ENCODE measurements at places on chromosomes 16 and 17.

GRCh38 chr17:77457572-77458201, 316.9 kb downstream of the SEC14L1 start:
- DNase-seq = peak; percentile 49

DNA sequence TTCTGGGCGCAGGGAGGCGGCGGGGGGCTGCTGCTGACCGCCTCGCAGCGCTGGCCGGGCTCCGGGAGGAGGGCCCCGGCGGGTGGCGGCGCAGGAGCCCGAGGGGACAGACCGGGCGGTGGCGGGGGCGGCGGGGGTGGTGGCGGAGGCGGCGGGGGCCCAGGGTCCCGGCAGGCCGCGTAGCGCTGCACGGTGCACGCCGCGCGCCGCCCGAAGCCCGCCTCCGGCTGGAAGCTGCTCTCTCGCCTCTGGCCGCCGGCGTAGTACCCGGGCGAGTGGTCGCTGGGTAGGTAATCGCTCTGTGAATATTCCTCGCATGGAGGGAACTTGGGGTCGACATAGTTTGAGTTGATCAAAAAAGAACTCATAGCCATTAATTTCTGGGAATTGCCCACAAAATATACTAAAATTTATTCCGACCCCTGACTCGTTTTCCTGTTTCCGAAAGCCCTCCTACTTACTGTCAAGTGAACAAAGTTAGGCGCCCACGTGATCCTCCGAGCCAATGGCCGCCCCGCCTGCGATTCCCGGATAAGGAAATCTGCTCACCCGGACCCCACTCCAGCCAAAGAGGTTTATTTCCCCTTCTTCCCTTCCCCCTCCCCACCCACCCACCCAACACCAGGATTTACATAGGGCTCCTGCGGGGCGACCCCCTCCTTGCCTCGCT, at the start of gene HOXB4:
HOXB4 (minus strand) TSS at position 405 of the 670 bp plus-strand sequence; CDS start at position 374, 31 bp downstream.
- peak; percentile 64 for DNase-seq

- no peak for DNase-seq
These were observed 23.7 kb downstream of the COX11 start for GRCh38 chr17:54944796-54945195.

DNA sequence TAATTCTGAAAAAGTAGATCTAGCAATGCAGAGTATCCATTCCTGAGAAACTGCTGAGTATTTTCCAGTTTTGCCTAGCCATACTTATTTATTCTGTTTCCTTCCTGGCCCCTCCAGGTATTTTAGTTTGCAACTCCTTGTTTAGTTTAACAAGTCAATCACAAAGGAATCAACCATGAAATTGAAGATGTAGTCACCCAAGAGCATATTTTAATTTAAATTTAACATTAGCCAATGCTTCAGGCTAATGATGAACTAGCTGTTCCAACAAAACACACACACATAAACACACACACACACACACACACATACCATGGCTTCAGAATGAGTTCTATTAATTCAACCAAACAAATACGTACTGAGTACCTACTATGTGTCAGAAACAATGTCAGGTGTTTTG, 332.8 kb upstream of the ERCC4 start:
- DNase-seq = no peak

- no peak for DNase-seq
These were observed 7.5 kb downstream of the ZSCAN10 start for GRCh38 chr16:3091551-3091950.

GRCh38 chr16:19281246-19281645, 4.3 kb upstream of the CLEC19A start:
- DNase-seq = no peak

DNA sequence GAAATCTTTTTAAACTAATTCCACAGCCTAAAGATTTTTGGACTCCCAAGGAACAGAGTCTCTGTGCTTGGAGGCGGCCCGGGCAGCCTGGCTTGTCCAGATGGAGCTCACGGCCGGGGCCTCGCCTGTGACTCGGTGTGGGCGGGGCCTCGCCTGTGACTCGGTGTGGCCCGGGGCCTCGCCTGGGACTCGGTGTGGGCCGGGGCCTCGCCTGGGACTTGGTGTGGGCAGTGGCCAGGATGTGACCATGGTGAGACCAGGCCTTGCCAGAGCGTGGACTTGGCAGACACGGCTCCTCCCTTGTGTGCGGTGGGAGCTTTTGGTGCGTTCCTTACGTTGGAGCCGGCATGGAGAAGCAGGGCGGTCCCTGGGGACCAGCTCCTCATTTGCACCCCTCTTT, 92.3 kb downstream of the METRNL start:
- no peak for DNase-seq

- DNase-seq = no peak
These were observed 71.4 kb downstream of the BCAS3 start for GRCh38 chr17:60749050-60749449.

GRCh38 chr16:22195695-22196558, 10.2 kb upstream of the EEF2K start:
- peak; percentile 95 for DNase-seq

GRCh38 chr17:2571523-2572303, 21.7 kb upstream of the PAFAH1B1 start:
- DNase-seq = no peak

- DNase-seq = no peak
These were observed 71.4 kb downstream of the MARF1 start for GRCh38 chr16:15571557-15571956.

DNA sequence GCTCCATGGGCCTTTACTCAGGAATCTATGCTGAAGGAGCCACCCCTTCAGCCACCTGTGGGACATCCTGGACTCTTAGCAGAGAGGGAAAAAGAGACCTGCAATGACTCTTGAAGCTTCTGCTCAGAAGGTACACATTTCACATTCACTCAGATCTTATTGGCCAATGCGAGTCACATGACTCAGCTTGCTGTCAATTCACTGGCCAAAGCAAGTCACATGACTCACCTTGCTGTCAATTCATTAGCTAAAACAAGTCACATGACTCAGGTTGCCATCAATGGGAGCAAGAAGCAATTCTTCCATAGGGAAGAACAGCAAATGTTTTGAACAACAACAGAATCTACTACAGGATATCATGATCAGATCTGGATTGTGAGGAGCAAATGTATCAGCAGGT, 233.4 kb downstream of the SHISA9 start:
- DNase-seq = no peak

- DNase-seq = no peak
These were observed 43.2 kb downstream of the MYH3 start for GRCh38 chr17:10613775-10614513.

- DNase-seq = no peak
These were observed 59.0 kb upstream of the TBX2 start for GRCh38 chr17:61340431-61341209.

DNA sequence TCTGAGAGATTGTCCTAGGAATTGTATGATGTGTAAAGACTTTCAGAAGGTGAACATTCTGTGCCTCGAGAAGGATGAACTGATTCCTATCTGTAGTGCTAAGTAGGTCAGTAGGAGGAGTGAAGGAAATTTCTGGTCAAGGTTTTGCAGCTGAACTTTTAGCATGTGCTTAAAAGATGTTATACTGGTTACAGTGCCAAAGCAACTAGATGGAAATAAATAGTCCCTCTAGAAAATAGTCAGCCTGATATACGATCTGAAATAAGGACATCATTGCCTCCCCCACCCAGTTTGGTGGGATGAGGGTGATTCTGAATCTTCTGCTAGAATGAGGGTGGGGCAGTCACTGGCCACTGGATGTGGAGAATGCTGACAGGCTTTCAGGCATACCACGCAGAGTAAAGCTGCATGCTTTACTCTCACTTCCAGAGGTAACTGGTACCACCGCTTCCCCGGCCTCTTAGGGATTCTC, 57.2 kb upstream of the VPS4A start:
- DNase-seq = no peak
